ENCODE measurements at places on chromosomes 2 and 18.

DNA sequence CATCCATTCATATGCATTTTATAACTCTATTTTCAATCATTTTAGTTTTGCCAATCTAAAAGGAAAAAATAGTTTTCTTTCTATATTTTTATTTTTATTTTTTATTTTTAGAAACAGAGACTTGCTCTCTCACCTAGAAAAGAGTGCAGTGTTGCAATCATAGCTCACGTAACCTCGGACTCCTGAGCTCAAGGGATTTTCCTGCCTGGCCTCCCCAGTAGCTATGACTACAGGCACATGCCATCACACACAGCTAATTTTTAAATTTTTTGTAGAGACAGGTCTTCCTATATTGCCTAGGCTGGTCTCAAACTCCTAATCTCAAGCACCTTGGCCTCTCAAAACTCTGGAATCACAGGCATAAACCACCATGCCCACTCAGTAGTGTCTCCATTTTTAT, 125.5 kb upstream of the XIRP2 start:
- DNase-seq, result no peak

GRCh38 chr2:9463698-9464034, 10.7 kb upstream of the IAH1 start:
- peak; percentile 11 for DNase-seq

- peak; percentile 7 for DNase-seq
Observed at GRCh38 chr2:60361498-60361897, 192.0 kb downstream of the BCL11A start.

- DNase-seq, result peak; percentile 68
Observed at GRCh38 chr2:5520463-5520972, 171.7 kb upstream of the SOX11 start.

DNA sequence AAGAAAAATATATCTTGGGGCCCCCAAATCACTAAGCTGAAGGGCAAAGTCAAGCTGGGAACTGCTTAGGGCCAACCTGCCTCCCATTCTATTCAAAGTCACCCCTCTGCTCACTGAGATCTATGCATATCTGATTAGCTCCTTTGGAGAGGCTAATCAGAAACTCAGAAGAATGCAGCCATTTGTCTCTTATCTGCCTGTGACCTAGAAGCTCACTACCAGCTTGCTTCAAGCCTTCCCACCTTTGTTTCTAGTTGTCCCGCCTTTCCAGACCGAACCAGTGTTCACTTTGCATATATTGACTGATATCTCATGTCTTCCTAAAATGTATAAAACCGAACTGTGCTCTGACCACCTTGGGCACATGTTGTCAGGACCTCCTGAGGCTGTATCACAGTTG, 479.4 kb downstream of the METTL4 start:
- DNase-seq, result no peak

All from fibroblast of skin of right biceps (primary cell).